ENCODE measurements at places on chromosomes 16 and 17.

GRCh38 chr16:87314990-87315420 is 2.2 kb downstream of the C16orf95 start:
- DNase-seq, result no peak

GRCh38 chr17:35726127-35726952 is 5.1 kb upstream of the RASL10B start:
- no peak for DNase-seq

- DNase-seq, result no peak
Observed at GRCh38 chr17:1153795-1154546, 25.8 kb downstream of the ABR start.

- no peak for DNase-seq
Observed at GRCh38 chr17:32508926-32509325, 22.1 kb downstream of the CDK5R1 start.

Data from memory B cell (primary cell).